Upper lobe of left lung (tissue), 6 donors: ENCODE measurements at places on chromosomes 4 and X. TPM values are rescaled to one million over a fixed set of nuclear protein-coding genes. Genes with fewer than 3 reads are reported as not detected.

DNA sequence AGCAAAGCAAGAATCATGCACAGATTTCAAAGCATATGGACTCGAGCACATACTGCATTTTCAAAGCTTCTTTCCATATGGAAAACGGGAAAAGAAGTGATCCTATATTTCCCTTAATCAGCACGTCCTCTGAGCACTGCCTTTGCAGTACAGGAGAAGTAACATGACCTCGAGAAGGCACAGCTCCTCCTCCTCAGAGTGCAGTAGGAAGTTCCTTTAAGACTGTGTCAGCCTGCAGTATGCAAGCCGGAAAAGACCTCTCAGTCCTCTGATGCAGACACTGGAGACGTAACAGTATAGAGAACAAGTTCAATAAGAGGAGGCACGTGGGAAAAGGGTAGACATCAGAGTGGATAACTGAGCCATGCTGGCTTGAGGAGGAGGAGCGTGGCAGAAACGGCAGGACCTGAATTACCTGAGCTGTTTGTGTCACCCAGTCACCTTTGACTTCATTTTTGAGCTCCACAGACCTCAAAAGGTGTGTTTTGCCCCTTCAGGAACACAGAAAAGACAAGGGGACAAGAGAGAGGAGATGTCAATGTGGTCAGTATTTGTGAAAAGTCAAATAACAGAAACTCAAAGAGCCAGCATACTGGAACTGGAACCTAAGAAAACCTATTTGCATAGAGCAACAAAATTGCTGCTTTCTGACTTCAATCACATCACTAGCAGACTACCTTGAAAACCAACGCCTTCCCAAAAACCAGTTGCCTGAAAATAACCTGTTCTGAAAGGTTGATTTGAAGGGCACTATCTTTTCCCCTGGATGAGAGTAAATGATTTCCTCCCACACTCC is 20.8 kb downstream of the IRF2 start:
- H3K27ac ChIP-seq, result peak overlapping the region; percentile 73
- peaks cover 13% of the 10 kb centered on the region for H3K36me3 ChIP-seq
- peaks cover 71% of the 10 kb centered on the region for H3K4me1 ChIP-seq
- no peak overlapping the region for H3K4me3 ChIP-seq
- DNase-seq, result no peak
- H3K27me3 ChIP-seq, result no peaks in the 10 kb centered on the region

The DSPP gene
- not detected for total RNA-seq

The CXXC4 gene
- 1.3 TPM for total RNA-seq

DNA sequence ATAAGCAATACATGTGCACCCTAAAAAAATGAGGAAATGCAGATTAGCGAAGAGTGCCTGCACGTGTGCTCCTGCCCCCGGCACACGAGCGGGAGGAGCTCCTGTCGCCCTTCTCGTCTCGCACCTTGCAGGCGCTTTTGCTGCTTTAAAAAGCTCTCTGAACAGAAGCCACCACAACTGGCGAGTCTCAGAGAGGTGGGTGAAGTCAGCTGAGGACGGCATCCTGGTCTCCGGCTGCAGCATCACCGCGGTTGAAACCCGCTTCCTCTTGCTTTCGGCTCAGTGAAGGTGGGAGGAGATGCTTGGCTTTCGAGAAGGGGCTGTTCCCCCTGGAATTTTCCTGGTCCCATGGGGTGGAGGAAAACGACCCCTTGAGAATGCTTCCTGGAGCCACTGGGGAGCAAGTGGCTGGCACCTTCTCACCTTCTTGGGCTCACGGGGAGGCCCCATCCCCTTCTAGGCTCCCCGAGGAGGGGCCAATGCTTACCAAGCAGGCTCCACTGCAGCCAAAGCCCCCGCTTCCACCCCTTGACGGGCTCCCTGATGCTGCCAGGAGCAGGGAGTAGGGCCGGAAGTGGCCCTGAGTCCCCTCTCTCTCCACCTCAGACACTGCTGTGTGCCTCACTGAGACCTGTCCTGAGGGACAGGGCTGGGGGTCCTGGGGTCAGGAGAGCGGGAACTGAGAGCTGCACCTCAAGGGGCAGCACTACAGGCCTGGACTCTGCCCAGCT is 29.2 kb upstream of the MXD4 start:
- no peak overlapping the region for H3K4me3 ChIP-seq
- H3K36me3 ChIP-seq, result no peaks in the 10 kb centered on the region
- H3K27me3 ChIP-seq, result no peaks in the 10 kb centered on the region
- no peak for DNase-seq
- H3K4me1 ChIP-seq, result no peaks in the 10 kb centered on the region

- H3K36me3 ChIP-seq, result no peaks in the 10 kb centered on the region
- H3K27me3 ChIP-seq, result no peaks in the 10 kb centered on the region
- peak; percentile 54 for DNase-seq
- H3K4me3 ChIP-seq, result no peak overlapping the region
Observed at GRCh38 chr4:119103263-119103662, 32.4 kb upstream of the MYOZ2 start.

The ZNF732 gene
- not detected for total RNA-seq

DNA sequence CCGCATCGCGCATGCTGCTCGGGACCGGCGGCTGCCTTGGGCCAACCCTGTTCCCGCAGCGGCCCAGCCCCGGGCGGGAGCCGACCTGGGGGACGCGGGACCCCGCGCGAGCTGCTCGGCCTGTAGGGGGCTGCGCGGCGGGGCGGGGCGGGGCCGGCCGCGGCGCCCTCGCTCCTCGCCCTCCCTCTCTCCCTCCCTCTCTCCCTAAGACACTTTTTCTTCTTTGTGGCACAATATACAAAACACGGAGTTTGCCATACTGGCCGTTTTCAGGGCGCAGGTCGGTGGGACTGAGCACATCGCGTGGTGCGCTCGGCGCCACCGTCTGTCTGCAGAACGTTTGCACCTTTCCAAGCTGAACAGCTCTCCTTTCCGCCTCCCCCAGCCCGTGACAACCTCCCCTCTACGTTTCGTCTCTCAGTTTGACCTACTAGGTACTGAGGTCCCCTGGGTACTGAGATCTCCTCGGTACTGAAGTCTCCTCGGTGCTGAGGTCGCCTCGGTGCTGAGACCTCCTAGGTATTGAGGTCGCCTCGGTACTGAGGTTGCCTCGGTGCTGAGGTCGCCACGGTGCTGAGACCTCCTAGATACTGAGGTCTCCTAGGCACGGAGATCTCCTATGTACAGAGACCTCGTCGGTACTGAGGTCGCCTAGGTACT is 261.1 kb upstream of the PLCXD1 start:
- H3K27ac ChIP-seq, result peak overlapping the region; percentile 31
- no peak for DNase-seq
- H3K36me3 ChIP-seq, result no peaks in the 10 kb centered on the region
- H3K4me1 ChIP-seq, result no peaks in the 10 kb centered on the region
- H3K4me3 ChIP-seq, result no peak overlapping the region

DNA sequence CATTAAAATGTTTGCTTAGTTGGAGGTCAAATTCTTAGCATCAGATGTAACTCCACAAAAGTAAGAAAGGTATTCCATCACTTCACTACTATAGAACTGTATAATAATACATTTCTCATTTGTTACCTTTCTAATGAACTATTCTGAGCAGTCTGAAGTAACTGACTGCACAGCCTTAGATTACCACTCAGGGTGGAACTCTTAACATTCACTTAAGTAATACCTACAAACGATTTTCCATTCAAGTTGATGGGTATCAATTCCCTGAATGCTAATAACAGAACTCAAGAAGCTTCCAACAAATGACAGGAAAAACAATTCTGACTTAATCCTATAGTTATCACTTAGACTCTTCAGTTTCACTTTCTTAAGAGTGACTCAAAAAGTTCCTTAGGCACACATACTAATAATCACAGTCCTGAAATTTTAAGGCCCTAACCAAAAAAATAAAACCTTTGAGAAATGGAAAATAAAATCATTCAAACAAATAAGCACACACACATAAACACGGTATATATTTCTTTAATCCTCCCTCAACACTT is 20.9 kb downstream of the HNRNPD start:
- peak overlapping the region; percentile 23 for H3K27ac ChIP-seq
- H3K4me3 ChIP-seq, result no peak overlapping the region
- no peak for DNase-seq
- peaks cover 90% of the 10 kb centered on the region for H3K36me3 ChIP-seq

DNA sequence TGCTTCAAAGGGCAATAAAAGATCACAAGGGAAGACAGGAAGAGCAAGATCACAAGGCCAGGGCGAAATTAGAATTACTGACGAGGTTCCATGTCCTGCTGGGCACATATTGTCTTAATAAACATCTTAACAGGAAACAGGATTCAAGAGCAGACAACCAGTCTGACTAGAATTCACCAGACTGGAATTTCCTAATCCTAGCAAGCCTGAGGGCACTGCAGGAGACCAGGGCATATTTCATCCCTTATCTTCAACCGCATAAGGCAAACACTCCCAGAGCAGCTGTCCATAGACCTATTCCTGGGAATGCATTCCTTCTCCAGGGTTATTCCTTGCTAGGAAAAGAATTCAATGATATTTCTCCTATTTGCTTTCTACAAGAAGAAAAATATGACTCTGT is 12.4 kb upstream of the TDO2 start:
- no peaks in the 10 kb centered on the region for H3K4me1 ChIP-seq
- no peak for DNase-seq
- no peak overlapping the region for H3K4me3 ChIP-seq

- no peaks in the 10 kb centered on the region for H3K27me3 ChIP-seq
- H3K4me3 ChIP-seq, result no peak overlapping the region
- peak overlapping the region; percentile 71 for H3K27ac ChIP-seq
- H3K4me1 ChIP-seq, result peaks cover 42% of the 10 kb centered on the region
- no peak for DNase-seq
Observed at GRCh38 chr4:105196523-105197145, 50.0 kb downstream of the TET2 start.

The SLIT2 gene
- 102 TPM for total RNA-seq

DNA sequence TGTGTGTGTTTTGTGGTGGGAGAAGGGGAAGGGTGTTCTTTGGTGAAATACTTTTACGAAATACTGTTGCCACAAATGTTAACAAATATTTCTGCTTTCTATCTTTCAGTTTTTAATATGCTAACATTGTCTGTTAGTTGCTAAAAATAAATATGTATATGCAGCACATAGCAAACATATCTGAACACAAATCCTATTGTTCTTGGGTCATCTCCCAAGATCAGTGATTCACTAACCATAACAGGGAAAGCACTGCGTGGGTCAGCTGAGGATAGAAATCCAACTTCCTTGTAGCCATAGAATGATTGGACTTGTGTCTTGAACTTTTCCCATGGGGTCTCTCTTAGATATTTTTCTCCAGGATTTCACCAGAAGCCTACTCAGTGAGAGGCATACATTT is 250.3 kb upstream of the FAM47A start:
- H3K27ac ChIP-seq, result no peak overlapping the region

The BEX2 gene
- total RNA-seq, result 18.9 TPM

The MTNR1A gene
- not detected for total RNA-seq

DNA sequence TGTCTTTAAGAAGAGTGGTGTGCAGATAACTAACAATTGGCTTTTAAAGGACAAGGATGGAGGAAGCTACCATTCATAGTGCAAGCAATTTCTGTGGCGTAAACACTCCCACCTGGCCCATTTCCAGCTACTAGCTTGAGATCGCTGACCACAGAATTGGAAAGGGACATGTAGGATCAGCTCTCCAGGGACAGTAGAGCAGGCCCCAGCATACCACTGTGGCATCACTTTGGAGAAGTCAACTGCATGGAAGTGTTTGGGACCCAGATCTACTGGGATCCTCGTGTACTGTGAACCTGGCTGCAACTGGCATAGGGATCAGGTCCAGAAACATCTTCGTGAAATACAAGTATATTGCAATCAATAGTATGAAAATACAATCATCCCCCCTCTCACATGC is 515.0 kb downstream of the INPP4B start:
- H3K36me3 ChIP-seq, result no peaks in the 10 kb centered on the region
- H3K4me3 ChIP-seq, result no peak overlapping the region
- no peaks in the 10 kb centered on the region for H3K27me3 ChIP-seq

DNA sequence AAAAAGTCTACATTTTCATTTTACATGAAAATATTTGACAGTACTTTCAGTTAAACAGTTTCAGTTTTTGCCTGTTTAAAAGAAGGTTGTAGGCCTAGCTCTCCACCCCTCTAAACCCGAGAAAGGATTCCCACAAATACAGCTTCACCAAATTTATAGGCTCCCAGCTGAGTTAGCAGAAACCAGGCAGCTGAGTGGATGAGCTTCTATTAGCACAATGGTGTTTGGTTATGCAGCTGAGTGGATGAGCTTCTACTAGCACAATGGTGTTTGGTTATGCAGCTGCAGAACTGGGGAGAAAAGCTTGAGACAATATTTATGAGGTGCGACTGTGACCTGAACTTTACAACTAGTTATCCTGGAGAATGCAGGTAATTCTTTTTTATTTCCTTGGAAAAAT is 36.6 kb upstream of the PAQR3 start:
- H3K27ac ChIP-seq, result no peak overlapping the region
- no peaks in the 10 kb centered on the region for H3K4me1 ChIP-seq
- H3K4me3 ChIP-seq, result no peak overlapping the region
- H3K36me3 ChIP-seq, result no peaks in the 10 kb centered on the region
- no peaks in the 10 kb centered on the region for H3K27me3 ChIP-seq

The SLITRK2 gene
- 0.37 TPM for total RNA-seq

The KLF8 gene
- total RNA-seq, result 17.9 TPM

The F8A2 gene
- total RNA-seq, result 2.5 TPM

The RAB9B gene
- 0.37 TPM for total RNA-seq

DNA sequence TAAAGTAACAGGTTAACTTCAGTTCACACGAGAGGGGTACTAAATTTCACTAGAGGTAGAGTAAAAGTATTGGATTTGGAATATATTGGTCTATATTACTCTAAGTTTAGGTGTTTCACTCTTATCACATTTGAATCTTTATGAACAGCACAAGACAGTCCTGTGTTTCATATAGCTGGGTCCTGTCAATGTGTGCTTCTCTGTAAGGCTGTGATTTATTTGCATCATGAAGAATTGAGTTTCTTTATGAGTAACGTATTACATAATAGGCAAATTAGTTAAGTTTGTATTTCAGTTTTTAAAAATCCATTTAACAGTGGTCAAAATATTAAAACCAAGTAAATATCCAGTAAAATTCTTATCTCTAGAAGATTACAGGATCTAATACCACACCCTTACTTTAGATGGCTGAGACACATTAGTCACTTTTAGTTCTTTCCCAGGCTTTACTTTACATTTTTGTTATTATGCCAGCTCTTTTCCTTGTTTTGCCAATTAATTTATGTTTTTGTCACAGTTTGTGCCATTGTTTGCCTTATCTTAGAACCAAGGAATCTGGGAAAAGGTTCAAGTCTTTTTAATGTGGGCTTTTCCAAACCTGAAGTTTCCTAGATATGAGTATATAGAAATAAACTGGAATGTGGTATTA is 32.1 kb downstream of the NUDT6 start:
- H3K4me1 ChIP-seq, result no peaks in the 10 kb centered on the region
- no peaks in the 10 kb centered on the region for H3K27me3 ChIP-seq
- no peak overlapping the region for H3K4me3 ChIP-seq
- no peak overlapping the region for H3K27ac ChIP-seq
- DNase-seq, result no peak

GRCh38 chr4:153834901-153835300 is 46.0 kb upstream of the SFRP2 start:
- H3K4me3 ChIP-seq, result no peak overlapping the region
- no peaks in the 10 kb centered on the region for H3K4me1 ChIP-seq

The GPC4 gene
- total RNA-seq, result 58.0 TPM

The SOWAHD gene
- 4.2 TPM for total RNA-seq

- H3K36me3 ChIP-seq, result no peaks in the 10 kb centered on the region
- no peak overlapping the region for H3K4me3 ChIP-seq
- H3K27me3 ChIP-seq, result no peaks in the 10 kb centered on the region
Observed at GRCh38 chr4:79164907-79165610, 160.8 kb downstream of the NAA11 start.

The TMEM35A gene
- not detected for total RNA-seq
